ENCODE measurements at places on chromosomes 16 and 17. TPM values are rescaled to one million over a fixed set of nuclear protein-coding genes. Genes with fewer than 3 reads are reported as not detected.

DRC3 gene
- 1.1 TPM for total RNA-seq

TRAPPC2L gene
- total RNA-seq = 70.0 TPM

SOX15 gene
- total RNA-seq = 0.55 TPM

DNA sequence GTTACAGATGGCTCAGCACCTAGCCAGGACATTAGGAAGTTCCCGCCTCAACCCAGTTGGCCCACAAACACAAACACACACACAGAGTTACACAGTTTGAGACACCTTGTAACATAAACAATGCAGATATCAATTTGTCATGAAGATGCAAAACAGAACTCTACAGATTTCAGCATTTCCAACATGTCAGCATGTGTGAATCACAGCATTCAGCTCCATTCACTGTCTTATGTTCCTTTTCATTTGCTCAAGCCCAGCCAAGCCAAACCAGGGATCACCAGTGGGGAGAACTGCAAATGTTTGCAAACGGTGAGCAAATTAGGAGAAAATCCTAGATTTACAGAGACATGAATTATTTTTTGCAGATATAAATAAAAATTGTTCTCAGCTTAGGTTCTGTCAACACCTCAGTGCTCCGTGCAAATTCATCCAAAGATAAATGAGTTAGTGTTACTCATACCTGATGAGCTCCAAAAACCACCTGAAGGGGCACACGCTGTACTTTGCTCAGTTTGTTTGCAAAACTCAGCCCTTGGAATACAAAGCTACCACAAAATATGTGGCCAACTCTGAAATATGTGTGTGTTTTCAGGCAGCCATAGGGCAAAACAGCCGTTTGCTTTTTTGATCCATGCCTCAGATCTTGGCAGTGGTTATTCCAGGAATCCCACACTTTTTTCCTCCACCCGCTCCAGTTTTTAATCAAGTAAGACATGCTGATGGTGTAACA lies 16.3 kb upstream of the COX10 start:
- no peak for DNase-seq

DNA sequence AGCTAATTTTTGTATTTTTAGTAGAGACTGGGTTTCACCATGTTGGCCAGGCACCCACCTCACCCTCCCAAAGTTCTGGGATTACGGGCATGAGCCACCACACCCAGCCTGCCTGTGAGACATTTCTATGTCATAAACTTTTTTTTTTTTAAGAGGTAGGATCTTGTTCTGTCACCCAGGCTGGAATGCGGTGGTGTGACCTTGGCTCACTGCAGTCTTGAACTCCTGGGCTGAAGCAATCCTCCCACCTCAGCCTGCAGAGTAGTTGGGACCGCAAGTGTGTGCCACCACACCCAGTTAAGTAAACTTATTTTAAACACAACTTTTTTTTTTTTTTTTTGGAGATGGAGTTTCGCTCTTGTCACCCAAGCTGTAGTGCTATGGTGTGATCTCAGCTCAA lies 47.2 kb downstream of the SCNN1G start:
- DNase-seq = no peak

- no peak for DNase-seq
These were observed 39.2 kb upstream of the IRF8 start for GRCh38 chr16:85859818-85860125.

- no peak for DNase-seq
These were observed 11.9 kb upstream of the RASD1 start for GRCh38 chr17:17508019-17508535.

DNA sequence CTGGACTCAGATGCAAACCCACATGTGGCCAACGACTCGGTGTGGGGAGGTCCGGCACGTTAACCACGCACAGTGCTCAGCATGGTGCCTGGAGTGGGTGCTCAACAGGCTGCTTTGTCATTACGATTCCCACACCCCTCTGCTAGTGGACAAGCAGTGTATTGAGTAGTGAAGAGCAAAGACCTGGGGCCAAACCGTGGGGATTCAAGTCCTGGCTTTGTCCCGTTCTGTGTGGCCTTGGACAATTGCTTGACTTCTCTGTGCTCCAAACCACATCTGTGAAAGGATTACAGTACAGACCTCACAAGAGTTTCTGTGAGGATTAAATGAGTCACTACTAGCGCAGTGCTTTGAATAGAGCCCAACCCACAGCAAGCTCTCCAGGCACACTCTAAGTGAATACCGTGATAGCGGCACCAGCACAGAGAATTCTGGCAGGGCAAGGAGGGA lies 33.8 kb downstream of the TRPV2 start:
- no peak for DNase-seq

- DNase-seq = no peak
These were observed 239.1 kb upstream of the CNTNAP4 start for GRCh38 chr16:76038097-76038496.

SEC14L5 gene
- total RNA-seq = not detected

ZPBP2 gene
- total RNA-seq = 0.49 TPM

DNA sequence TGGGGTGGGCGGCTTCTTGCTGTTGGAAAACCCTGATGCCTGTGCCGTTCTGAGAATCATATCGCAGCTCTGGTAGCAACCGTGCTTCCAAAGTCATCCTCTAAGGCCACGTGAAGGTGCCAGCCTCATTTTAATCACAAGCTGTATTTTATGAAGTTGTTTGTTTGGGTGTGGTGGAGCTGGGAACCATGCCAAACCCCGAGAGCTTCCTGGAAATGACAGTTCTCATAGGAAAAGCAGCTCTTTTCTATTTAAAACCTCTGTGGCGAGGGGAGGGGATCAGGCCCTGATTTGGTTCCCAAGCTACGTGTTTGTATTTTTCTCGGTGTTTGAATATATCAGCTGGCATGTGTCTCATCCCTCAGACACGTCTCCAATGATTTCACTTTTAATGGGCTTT lies 21.7 kb downstream of the KNOP1 start:
- DNase-seq = peak; percentile 72

GRCh38 chr16:72646615-72647014 lies 401.3 kb downstream of the ZFHX3 start:
- DNase-seq = no peak

DNA sequence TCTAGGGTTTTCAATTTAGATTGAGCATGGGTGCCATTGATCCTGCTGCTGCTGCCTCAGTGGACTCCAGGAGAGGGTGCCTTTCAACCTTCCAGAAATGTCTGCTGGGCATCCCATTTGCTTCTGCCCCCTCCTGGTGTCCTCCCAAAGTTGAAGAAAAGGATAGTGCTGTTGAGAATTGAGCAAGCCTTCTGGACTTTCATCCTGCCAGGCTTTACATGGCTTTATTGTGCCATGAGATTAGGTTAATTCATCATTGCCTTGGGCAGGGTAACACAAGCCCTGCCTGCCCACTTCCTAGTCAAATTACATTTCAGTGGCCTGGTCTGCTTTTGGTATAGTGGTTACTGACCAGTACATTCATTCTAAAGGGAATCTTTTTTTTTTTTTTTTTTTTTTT lies 17.9 kb upstream of the TANGO6 start:
- DNase-seq = no peak

CLEC18A gene
- 1.3 TPM for total RNA-seq

GRCh38 chr17:40496634-40497420 lies 4.6 kb downstream of the TNS4 start:
- no peak for DNase-seq

DNA sequence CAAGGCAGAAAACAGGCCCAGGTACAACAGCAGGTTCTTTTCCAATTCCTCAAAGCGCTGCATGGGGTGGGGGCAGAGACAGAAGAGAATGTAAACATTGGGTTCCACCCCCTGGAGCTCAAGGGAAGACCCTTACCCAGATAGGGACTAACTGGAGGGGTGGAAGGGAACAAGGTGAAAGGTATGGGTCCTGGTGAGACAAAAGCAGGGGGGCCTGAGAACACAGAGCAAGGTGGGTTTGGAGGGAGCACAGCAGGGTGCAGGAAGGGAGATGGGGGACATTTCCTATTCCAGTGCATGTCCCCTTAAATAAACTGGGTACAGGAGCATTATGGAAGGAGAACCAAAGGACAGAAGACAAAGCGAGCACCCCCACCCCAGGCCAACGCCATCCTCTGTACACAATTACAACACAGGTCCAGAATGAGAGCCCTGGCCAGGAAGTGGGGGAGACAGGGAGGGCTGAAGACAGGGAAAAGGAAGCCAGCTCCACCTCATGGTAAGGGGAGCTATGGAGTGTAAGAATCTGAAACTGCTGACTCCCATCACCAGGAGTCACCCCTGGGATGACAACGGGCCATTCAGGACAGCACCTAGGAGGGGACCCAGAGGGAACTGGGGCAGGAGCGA lies 2.1 kb upstream of the CD2BP2 start:
- DNase-seq = no peak

DNA sequence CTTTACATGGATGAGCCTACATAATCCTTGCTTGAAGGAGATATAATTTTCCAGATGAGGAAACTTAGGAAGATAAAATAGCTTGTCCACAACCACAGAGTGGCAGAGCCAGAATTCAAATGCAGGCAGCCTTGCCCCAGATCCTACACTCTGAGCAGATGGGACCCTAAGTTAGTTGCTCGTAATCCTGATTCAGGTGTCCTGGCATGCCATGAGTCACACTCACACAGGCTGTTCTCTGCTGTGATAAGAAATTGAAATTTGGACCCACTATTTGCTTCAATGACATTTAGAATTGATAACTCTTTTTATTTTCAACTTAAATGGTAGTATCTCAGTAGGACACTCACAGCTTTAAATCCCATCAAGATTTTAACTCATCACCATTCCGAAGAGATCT lies 150.7 kb upstream of the CACNG5 start:
- DNase-seq = no peak

- no peak for DNase-seq
These were observed 1.3 kb downstream of the NLRC5 start for GRCh38 chr16:56990407-56991286.

DNA sequence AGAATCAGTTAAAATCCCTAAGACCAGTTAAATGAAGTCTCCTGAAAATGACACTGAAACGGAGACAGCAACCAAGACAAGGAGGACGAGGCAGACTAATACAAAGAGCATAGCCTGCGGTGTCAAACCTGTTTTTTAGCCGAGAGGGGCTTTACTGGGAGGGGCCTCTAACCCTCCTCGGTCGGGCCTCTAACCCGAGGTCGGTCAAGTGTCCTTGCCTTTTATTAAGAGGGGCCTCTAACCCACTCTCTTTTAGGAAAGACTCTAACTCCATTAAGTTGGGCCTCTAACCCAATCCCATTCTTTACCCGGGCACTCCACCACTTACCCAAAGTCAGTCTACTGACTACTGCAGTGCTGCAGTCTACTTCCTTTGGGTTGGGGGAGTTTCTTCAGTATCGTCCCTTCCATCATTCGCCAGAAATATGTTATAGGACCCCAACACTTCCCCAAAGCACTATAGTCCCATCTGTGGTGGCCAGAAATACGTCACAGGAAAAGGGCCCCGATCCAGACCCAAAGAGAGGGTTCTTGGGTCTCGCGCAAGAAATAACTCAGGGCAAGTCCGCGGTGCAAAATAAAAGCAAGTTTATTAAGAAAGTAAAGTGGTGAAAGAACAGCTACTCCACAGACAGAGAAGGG lies 39.2 kb upstream of the ARL4D start:
- no peak for DNase-seq

GRCh38 chr17:28381141-28381825 lies 9.8 kb downstream of the SARM1 start:
- DNase-seq = no peak

DNA sequence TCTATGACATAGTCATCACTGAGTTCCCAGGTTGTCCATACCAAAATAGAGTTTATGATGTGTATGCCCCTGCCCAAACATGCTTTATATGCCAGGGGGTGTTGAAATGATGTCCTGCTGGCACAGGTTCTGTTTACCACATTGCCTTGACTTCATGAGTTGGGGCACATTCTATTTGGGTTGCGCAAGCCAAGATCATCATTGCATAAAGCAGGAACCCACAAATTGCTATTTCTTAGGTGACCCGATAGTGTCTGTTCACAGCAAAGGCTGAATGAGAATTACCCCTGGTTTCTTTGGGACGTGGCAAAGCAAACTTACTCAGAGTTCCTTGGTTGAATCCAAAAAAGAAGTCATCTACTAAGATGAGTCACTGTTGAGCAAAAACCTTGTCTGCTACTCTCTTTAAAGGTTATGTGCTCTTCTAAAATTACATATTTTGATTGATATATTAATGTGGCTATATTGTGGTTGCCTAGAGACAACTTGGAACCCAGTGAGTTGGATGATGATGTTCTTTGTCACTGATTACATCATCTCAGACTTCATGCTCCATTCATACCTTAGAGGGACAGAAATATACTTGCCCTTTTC lies 912.6 kb upstream of the SOX9 start:
- no peak for DNase-seq

KCNJ18 gene
- not detected for total RNA-seq

SNAI3 gene
- total RNA-seq = 2.3 TPM

GRCh38 chr17:81508639-81509206 lies 3.9 kb downstream of the ACTG1 start:
- no peak for DNase-seq

RBFOX1 gene
- not detected for total RNA-seq

GRCh38 chr16:11308493-11309283 lies 27.6 kb upstream of the PRM1 start:
- DNase-seq = no peak

GRCh38 chr17:68599552-68600066 lies 1.6 kb downstream of the FAM20A start:
- no peak for DNase-seq

GRCh38 chr16:17365211-17365541 lies 105.6 kb downstream of the XYLT1 start:
- no peak for DNase-seq

CRAMP1 gene
- total RNA-seq = 25.4 TPM

- no peak for DNase-seq
These were observed 4.8 kb upstream of the ATP2A3 start for GRCh38 chr17:3968886-3969524.

DNA sequence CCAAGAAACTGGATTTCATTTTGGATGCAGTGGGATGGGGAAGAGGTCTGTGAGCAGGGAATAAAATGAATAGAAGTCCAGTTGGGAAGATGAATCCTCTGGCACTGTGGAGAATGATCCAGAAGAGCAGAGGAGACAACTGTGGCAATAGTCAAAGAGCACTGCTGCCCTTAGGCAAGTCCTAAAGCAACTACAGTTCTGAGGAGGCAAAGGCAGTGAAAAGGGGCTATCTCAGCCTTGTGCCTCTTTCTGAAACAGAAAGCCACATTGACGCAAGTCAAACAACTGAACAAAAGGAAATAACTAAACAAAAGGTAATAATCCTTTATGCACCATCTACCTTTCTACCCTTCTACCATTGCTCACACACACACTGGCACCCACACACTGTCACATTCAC lies 238.0 kb upstream of the AXIN2 start:
- no peak for DNase-seq

GRCh38 chr16:57276596-57276995 lies 7.9 kb downstream of the PLLP start:
- DNase-seq = no peak

- DNase-seq = no peak
These were observed 54.6 kb downstream of the SRCIN1 start for GRCh38 chr17:38551121-38551520.

- no peak for DNase-seq
These were observed 5.5 kb downstream of the JMJD6 start for GRCh38 chr17:76720941-76721340.

KRTAP2-3 gene
- total RNA-seq = not detected

GRCh38 chr16:50025537-50025931 lies 509 bp downstream of the CNEP1R1 start:
- no peak for DNase-seq

CA10 gene
- not detected for total RNA-seq
